ENCODE measurements at places on chromosomes 11 and 22.

DNA sequence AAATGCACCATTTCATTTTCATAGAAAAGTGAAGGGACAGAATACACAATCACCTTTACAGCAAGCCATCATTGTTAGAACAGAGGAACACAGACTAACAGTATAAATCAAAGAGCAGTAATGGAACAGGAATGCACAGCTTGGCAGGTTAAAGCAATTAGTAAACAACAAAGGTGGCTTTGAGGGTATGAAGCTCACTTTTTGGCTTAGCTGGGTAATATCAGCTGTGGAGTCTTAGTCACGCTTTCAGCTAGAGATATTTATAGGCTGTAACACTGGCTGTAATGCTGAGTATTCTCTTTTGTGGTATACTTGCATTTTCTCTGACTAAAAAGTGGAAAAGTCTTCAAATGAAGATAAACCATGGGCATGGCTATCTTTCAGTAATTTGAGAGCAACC is 1780.5 kb downstream of the LRRC4C start:
- no peak for DNase-seq

- no peak for DNase-seq
Measured at GRCh38 chr11:17077240-17077519, 287 bp downstream of the RPS13 start.

DNA sequence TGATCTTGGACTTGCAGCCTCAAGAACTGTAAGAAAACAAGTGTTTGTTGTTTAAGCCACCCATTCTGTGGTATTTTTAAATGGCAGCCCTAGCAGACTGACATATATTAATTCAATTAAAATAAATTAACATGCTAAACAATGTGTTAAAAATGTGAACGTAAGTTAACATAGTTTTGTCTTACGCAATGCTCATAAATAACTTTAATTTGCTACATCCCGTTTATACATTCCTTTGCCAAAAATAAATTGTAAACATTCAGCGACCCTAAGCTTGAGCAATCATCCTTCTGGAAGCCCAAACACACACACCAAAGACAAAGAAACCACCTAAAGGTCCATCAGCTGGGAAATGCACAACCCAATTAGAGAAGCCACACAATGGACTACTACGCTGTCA is 70.4 kb downstream of the CELSR1 start:
- no peak for DNase-seq

- DNase-seq, result no peak
Measured at GRCh38 chr22:44206330-44206645, 25.6 kb downstream of the PARVG start.

GRCh38 chr11:43874078-43874477 is 6.6 kb upstream of the ALKBH3 start:
- no peak for DNase-seq

DNA sequence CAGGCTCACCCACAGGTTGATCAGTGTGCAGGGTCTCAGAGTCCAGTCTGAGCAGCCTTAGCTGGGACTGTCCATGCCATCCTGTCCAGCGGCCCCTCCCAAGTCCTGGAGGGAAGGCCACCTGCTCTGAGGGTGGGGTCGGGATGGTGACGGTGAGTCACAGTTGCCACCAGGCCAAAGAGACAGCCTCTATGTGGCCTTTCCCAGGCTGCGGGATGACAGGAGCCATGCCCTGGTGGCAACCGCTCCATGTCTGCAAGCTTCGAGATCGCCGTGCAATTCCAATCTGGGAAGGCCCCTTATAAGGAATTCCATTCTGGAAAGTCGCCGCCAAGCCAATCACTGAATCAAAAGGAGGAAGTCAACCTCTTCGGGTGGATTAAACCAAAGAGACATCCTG is 47.5 kb downstream of the RTL6 start:
- no peak for DNase-seq

DNA sequence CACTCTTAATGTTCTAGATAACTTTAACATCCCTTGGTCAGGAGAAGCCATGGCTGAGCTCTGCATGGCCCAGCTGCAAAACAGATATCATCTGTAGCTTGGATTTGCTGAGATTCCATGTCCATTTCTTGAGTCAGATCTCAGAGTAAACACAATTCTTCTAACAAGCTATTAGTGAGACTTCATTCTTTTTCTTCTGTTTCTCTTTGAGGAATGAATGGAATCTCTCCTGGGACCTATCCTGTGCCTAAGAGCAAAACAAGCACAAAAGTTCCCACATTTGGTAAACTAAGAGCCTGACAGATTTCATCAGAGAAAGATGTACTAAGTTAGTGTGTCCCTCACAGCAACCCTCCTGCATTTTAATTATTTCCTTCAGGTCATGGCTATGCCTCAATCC is 142.8 kb downstream of the MAML2 start:
- no peak for DNase-seq

GRCh38 chr22:19501897-19502447 is 22.2 kb downstream of the CLDN5 start:
- DNase-seq, result no peak
